ENCODE measurements at places on chromosomes 11 and 22.

DNA sequence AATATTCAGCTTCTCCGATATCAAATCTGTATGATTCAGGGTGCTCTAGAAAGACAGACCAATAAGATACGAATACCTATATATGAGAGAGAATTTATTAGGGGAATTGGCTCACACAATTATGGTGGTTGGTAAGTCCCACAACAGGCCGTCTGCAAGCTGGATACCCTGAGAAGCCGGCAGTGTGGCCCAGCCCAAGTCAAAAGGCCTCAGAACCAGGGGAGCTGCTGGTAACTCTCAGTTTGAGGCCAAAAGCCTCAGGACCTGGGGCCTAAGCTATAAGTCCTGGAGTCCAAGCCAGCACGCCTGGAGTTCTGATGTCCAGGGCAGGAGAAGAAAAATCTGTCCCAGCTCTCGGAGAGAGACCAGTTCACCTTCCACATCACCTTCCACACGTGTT, 318.7 kb downstream of the BRD1 start:
- no peak for DNase-seq

GRCh38 chr11:84398017-84398626, 1112.0 kb upstream of the CCDC90B start:
- DNase-seq, result no peak

- no peak for DNase-seq
Measured at GRCh38 chr22:40341604-40342003, 4.7 kb upstream of the ADSL start.

DNA sequence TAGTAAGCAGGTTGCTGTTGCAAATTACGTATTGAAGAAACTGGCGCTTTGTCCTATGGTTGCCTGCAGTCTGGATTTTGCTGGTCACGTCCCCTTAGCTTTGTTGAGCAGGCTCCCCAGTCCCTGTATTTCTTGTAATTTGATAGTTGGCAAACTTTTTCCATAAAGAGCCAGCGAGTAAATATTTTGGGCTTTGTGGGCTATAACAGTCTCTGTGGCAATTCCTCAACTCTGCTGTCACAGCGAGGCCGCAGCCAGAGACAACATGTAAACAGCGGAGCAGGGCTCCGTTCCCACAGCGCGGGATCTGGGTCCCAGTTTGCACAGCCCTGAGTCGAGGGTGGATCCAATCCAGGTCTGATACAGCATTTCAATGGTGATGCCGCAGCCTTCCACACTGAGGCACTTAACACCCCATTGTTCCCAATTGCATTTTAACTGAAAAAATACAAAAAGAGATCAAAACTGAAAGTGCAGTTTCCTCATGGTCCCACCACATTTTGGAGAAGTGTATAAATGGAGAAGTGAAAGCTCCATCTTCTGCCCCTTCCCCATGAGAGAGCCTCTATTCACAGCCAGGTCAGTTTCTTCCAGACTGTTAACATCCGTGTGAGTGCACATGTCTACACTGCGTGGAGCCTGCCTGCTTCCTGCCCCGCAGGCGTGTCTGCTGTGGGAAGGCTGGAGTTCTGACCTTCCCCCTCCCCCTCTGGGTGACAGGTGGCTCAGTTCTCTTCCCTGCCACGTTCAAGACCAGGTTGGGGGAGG, 89.1 kb downstream of the RPS6KA4 start:
- DNase-seq, result no peak

- no peak for DNase-seq
Measured at GRCh38 chr22:22955276-22955798, 67.7 kb downstream of the IGLL5 start.

- DNase-seq, result no peak
Measured at GRCh38 chr11:17560281-17561110, 13.4 kb downstream of the OTOG start.

DNA sequence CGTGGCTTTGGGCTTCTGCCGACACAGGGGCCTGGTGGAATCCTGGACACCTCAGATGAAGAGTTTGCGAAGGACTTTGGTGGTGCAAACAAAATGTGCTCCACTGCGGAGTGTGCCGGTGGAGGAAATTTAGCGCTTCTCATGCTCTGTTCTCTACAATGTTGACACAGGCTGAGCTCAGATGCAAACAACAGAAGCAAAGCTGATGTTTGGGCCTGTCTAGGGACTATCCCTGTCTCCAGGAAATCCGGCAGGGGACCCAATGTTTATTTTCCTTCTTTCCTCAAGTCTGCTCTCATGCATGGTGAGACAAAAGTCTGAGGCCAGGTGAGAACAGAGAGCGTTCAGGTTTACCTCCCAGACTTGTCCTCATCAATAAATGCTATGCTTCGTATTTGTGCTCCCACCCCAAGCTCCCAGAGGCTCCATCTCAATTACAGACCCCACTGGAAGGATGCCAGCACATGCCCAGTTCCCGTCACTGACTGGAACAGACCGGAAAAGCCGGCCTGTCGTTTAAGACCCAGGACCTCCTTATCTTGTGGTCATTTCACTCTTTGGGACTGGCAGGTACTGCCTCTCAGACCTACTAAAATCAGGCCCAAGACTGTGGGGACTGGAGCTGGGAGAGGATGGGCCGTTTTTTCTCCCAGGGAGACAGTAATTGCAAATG, 105.7 kb upstream of the B3GAT1 start:
- DNase-seq, result no peak

DNA sequence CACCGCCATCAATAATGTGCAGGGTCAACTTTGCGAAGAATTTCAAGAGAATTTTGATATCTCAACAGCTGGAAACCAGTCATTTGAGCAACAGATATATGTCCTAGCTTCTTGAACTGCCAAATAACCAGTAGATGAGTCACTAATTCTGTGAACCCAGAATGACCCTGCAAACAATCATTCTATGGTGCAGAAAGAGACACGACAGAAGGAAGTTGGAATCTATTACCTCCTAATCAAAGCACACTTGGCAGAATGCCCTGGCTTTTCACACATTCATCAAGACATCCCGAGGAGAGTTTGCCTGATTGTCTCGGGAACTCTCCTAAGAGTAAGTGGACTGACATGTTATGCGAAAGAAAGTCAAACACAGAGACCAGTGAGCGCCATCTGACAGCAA, 621.1 kb downstream of the OPCML start:
- no peak for DNase-seq

- no peak for DNase-seq
Measured at GRCh38 chr22:37048133-37048532, 3.4 kb upstream of the KCTD17 start.

DNA sequence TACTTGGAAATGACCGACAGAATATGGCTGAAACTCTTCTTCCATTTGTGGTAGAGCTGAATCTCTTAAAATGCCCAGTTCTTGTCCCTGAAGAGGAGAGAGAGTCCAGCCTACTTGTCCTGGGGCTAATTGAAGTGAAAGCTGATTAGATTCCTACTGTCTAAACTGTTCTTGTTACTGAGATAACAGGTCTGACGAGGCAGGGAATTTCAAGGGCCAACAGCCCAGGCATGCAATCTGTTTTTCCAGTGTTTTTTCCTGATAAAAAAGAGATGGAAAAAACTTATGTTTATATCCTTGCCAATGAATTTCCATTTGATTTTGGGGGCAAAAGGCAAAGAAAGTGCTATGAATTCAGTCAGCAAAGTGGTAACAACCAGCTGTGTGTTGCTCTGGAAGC, 195.5 kb downstream of the ETS1 start:
- no peak for DNase-seq

GRCh38 chr11:74839971-74840370, 91.3 kb downstream of the RNF169 start:
- DNase-seq, result no peak

DNA sequence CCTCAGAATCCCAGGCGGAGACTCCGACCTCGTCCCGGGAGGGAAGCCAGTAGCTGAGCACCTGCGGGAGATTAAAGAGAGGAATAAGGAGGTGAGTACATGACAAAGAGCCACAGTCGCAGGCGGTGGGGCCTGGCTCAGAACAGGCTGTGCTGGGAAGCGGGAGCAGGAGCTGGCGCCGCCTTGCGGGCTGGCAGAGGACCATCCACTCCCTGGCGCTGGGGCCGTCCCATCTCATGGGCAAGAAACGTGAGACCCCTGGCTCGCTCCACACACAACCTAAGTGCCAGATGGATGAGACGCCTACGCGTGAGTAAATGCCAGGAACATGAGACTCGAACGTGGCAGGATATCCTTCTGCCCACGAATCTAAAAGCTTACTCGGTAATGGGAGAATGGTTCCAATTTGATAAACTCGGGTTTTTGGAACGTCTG, 6.3 kb downstream of the CEND1 start:
- DNase-seq, result no peak

GRCh38 chr11:117815262-117815803, 9.2 kb downstream of the FXYD2 start:
- peak; percentile 38 for DNase-seq

- no peak for DNase-seq
Measured at GRCh38 chr11:70630816-70631623, 232.7 kb downstream of the CTTN start.

- no peak for DNase-seq
Measured at GRCh38 chr11:100403816-100404215, 283.3 kb upstream of the ARHGAP42 start.

GRCh38 chr11:128964463-128964930, 21.8 kb upstream of the TP53AIP1 start:
- DNase-seq, result no peak

GRCh38 chr11:1054143-1055108, 17.9 kb upstream of the MUC6 start:
- no peak for DNase-seq

DNA sequence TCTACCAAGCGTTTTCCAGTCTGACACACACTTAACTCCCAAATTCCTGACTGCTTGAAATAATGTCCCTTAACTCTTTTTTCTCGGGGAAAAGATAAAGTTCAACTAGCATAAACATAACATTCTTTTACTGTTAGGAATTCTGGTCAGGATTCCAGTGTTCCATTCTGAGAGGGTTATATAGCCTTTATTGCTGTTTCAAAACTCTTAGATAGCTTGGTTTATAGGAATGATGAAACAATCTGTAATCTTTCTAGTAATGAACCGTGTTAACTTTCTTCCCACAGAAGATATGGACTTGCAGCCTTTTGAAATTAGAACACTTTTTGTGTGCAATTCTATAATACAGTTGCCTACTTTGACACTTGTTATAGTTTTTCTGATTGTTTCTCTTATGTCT, 8.6 kb downstream of the REXO2 start:
- no peak for DNase-seq

- no peak for DNase-seq
Measured at GRCh38 chr11:48134221-48134922, 82.2 kb upstream of the OR4B1 start.

DNA sequence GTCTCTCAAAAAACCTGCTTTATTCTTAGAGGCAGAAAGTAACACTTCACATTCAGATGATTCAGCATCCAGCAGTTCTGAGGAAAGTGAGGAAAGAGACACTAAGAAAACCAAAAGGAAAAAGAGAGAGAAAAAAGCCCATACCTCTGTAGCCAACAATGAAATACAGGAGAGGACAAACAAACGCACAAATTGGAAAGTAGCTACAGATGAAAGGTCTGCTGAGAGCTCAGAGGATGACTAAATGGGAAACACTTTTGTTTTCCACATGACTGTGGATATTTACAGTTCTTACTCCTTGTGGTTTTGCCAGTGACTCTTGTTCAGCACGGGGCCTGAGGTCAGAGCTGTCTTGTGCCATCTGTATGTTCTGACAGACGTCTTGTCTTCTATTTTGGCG, 3.8 kb downstream of the TIMM8B start:
- no peak for DNase-seq

- no peak for DNase-seq
Measured at GRCh38 chr22:17910561-17911311, 113.6 kb downstream of the MICAL3 start.

GRCh38 chr11:83158357-83158786, 1.4 kb downstream of the PCF11 start:
- DNase-seq, result no peak

DNA sequence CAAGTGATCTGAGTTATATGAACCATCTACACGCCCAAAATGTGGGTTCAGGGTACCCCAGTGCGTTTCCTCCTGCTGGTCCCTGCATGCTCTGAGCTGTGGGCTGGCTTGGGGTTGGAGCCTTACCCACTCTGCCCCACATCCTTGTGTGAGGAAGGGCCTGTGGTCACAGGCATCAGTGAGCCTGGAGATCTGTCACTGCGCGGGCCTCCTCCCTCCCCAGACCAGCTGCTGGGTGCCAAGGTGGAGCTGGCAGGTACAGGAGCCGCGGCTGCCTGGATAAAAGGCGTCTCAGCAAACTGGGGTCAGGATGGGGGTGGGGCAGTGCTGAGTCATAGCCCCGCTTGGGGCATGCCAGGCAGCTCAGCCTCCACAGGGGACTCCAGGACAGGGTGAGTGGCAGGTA, 17.9 kb downstream of the GNAZ start:
- DNase-seq, result no peak

DNA sequence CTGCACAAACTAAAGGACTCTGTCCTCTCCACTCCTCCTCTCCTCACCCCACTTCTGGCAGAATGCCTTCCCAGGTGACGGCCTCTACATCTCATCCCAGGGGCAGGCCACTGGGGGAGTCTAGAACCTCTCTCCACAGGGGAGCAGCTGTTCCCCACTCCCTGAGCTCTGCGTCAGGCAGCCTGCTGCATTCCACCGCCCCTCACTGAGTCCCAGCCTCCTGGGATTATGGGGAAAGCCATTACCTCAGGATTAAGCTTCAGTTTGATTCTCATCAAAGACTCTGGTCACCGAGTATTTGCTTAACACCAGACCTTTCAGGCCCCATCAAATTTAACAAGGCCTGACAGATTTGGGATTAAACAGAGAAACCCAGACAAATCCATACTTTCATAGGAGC, 405.9 kb downstream of the NXPE2 start:
- no peak for DNase-seq

- peak; percentile 65 for DNase-seq
Measured at GRCh38 chr11:14907411-14908213, 15.6 kb upstream of the CYP2R1 start.

DNA sequence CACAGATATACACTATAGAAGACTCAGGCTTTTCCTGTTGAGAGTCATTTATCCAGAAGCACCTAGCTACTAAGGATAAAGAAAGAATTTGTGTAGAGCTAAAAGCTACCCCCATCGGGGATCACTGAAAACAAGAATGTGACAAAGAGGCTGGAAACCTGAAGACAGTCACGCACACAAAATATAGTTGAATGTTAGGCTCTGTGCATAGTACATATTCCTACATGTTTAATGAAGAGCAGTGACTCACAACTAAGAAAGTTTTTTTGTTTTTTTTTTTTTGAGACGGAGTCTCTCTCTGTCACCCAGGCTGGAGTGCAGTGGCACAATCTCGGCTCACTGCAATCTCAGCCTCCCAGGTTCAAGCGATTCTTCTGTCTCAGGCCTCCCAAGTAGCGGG, 8.4 kb downstream of the OR10V1 start:
- DNase-seq, result no peak

- DNase-seq, result no peak
Measured at GRCh38 chr11:92866679-92867282, 102.7 kb upstream of the MTNR1B start.

DNA sequence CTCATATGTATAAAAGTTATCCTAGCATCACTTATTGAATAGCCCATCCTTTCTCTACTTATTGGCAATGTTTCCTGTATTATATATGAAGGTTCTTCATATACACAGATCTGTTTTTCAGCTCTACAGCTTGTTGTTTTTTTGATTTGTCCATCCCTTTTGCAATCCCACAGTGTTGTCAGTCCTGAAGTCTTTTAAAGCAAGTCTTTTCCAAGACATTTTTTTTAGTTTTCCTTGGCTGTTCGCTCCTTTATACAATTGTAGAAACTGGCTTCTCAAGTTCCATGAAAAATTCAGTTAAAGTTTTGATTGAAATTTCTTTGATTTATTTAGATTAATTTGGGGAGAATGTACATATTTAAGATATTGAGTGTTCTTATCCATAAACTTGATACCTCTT, 295.3 kb upstream of the SORL1-AS1 start:
- no peak for DNase-seq

Measured in activated naive CD4-positive, alpha-beta T cell (primary cell).